ENCODE measurements at places on chromosomes 6 and 20. TPM values are rescaled to one million over a fixed set of nuclear protein-coding genes. Genes with fewer than 3 reads are reported as not detected.

- no peak for DNase-seq
Measured at GRCh38 chr20:3405139-3405538, 2.3 kb downstream of the DNAAF9 start.

- no peak for DNase-seq
Measured at GRCh38 chr6:52554684-52555280, 22.1 kb downstream of the TRAM2 start.

- no peak for DNase-seq
Measured at GRCh38 chr6:148775161-148775560, 28.3 kb downstream of the UST start.

- DNase-seq = no peak
Measured at GRCh38 chr20:43433250-43433854, 24.3 kb upstream of the SRSF6 start.

CALHM6 gene
- total RNA-seq = 1.7 TPM

CTCFL gene
- 0.27 TPM for total RNA-seq

HDGFL1 gene
- total RNA-seq = not detected
